ENCODE measurements at places on chromosomes 13 and 19. TPM values are rescaled to one million over a fixed set of nuclear protein-coding genes. Genes with fewer than 3 reads are reported as not detected.

SOHLH2 gene
- not detected for total RNA-seq

DNA sequence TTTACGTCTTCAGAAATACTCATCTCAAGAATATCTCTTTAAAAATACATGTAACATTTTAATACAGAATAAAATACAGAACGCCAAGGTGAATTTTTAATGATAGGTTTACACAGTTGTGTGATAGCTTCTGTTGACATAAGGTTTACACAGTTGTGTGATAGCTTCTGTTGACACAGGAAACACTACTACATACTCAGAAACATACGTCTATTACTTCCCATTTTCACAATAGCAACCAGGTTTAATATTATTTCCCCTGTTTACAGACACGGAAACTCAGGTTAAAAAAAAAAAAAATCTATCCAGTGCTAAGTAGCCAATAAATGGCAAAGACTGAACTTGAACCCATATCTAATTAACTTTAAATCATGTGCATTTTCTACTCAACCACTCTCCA is 571.2 kb downstream of the LIG4 start:
- H3K36me3 ChIP-seq: no peaks in the 10 kb centered on the region
- no peak for DNase-seq
- no peaks in the 10 kb centered on the region for H3K27me3 ChIP-seq

CGB8 gene
- not detected for total RNA-seq

DNA sequence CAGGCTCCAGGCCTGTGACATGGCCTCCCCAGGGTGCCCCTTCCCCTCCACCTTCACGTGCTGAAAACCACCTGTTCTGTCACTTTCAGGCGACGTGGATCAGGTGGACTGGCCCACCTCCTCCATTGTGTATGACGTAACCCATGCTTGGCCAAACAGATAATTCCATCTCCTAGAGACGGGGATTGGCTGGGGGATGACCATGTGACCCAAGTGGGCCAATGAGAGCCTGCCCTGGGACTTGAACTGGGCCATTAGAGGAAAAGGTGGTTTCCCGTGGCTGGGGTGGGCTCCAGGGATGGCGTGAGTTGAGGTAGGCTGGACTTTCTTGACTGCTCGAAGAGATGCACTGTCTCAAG is 3.6 kb upstream of the ADAMTSL5 start:
- no peak overlapping the region for H3K27ac ChIP-seq
- DNase-seq: no peak
- peaks cover 4% of the 10 kb centered on the region for H3K27me3 ChIP-seq
- H3K4me1 ChIP-seq: no peaks in the 10 kb centered on the region

FUT1 gene
- total RNA-seq: 0.26 TPM

DNA sequence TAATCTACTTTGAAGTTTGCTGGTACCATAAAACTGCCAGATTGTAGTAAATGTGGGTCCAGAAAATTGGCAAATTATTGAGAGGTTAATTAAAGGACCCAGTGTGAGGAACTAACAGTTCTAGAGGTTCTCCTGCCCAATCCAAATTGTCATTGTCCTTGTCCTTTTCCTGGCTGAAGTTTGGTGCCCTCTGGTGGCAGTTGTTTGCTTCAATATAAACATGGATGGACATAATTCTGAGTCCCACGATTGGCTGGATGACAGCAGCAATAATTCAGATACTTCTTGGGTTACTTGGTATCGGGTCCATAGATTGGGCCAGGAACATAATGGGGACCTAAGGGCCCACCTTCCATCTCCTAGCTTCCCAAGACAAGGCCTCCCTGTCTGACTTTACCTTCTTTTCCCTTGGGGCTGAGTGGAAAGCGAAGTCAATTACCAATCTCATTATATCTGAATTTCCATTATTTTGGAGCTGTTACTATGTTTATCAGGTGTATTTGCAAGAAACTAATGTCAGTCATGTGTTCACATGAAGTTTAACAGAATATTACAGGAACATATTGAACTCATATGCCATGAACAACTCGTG is 33.8 kb upstream of the GARRE1 start:
- peaks cover 71% of the 10 kb centered on the region for H3K36me3 ChIP-seq
- peaks cover 42% of the 10 kb centered on the region for H3K4me1 ChIP-seq
- no peaks in the 10 kb centered on the region for H3K27me3 ChIP-seq
- no peak overlapping the region for H3K27ac ChIP-seq

DNA sequence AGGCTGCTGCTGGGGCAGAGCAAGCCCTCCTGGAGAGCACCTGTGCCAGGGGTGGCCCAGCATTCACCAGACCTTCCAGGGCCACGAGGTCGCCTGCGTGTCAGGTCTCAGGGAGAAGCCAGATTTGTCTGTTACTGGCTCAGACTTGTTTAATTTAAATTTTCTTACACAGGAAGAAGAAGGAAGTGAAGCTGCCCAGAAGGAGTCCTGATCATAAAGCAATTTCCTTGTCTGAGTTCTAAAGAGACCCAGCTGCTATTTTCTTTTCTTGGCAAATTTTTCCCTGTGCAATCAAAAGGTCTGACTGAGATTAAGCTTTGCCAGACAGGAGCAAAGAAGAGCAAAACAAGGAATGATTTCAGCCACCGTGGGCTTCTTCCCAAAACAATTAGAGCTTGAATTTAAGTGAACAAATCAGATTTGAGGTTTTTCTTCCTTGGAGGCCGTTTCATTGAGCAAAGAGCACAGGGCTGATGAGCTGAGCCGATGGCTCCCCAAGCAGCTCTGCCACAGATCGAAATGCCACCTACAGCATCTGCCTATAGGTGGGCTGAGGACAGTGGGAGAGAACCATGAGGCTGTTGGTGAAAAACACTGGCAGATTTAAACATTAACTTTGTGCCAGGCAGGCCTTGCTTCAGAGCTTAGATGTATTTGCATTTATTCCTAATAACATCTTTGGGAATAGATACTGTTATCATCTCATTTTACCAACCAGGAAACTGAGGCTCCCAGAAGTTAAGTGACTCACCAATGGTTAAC is 40.1 kb downstream of the HSPH1 start:
- peaks cover 19% of the 10 kb centered on the region for H3K4me1 ChIP-seq
- DNase-seq: no peak
- no peaks in the 10 kb centered on the region for H3K36me3 ChIP-seq
- no peak overlapping the region for H3K27ac ChIP-seq
- no peak overlapping the region for H3K4me3 ChIP-seq

DNA sequence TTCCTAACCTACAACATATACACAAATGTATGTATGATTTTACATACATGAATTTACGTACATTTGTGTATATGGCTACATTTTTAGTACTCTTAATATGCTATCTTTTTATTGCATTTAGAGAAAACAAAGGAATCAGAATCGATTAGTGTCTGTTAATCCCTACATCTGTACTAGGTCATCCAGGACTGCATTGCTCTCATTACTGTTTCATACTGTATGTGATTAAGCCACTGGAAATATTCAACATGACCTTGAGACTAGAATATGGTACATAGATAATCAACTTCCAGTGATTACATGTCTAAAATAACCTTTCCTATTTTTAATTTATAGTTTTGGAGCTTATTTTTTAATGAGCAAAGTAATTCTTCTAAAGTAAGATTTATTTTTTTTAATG is 5.3 kb upstream of the MAB21L1 start:
- H3K27me3 ChIP-seq: peaks cover 33% of the 10 kb centered on the region
- peaks cover 5% of the 10 kb centered on the region for H3K4me1 ChIP-seq
- H3K27ac ChIP-seq: no peak overlapping the region
- DNase-seq: no peak
- no peak overlapping the region for H3K4me3 ChIP-seq
- H3K36me3 ChIP-seq: no peaks in the 10 kb centered on the region

- H3K27ac ChIP-seq: no peak overlapping the region
- H3K36me3 ChIP-seq: no peaks in the 10 kb centered on the region
- no peaks in the 10 kb centered on the region for H3K27me3 ChIP-seq
- H3K4me1 ChIP-seq: no peaks in the 10 kb centered on the region
- H3K4me3 ChIP-seq: no peak overlapping the region
- no peak for DNase-seq
These were observed 51.8 kb downstream of the F2RL3 start for GRCh38 chr19:16940626-16941025.

- H3K36me3 ChIP-seq: peaks cover 25% of the 10 kb centered on the region
- DNase-seq: peak; percentile 95
- H3K27ac ChIP-seq: peak within 1 kb of the TSS; percentile 95
- H3K27me3 ChIP-seq: no peaks in the 10 kb centered on the region
These were observed at the start of gene FCHO1 for GRCh38 chr19:17751103-17751911. TSS of gene FCHO1 (plus strand) at chr19:17751477. CDS start at chr19:17755165, 3,688 bp downstream.

GRCh38 chr13:91347996-91348905 is 764 bp downstream of the MIR17HG start:
- H3K27me3 ChIP-seq: no peaks in the 10 kb centered on the region
- DNase-seq: peak; percentile 88
- H3K4me1 ChIP-seq: peaks cover 37% of the 10 kb centered on the region
- peaks cover 40% of the 10 kb centered on the region for H3K36me3 ChIP-seq
- H3K4me3 ChIP-seq: peak overlapping the region; percentile 95

SIGLEC5 gene
- not detected for total RNA-seq

DNA sequence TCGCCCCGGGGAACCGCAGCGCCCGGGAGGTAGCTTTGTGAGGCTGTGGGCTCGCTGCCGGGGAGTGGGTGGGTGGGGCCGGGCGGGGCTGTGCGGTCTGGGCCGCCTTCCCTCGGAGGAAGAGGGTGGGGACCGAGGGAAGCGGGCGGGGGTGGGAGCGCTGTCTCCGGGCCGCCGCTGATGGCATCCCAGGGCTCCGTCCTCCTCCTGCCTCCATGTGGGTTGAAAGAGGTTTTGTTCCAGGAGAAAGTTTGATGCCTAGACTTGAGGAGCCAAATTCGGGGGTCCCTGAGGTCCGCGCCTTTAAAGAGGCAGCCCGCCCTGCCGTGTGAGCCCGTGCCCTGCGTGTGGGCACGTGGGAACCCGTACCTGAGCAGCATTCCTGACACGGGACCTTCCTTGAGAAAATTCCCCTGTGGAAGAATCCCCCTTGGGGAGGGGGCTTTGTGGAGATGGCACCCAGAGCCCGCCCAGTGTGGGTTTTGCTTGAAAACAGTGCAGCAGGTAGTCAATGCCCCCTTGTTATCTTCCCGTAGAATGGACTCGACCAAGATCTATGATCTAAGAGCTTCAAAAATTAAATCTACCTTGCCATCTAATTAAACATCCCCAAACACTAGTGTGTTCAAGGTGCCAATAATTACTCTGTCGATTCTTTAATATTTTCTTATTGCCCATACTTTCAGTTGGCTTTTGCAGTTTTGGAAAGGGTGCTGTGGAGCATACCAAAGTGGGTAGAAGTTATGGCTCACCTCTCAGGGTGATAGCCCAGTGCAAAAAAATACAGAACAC is 107.8 kb downstream of the RXFP2 start:
- peak overlapping the region; percentile 3 for H3K27ac ChIP-seq
- H3K27me3 ChIP-seq: peaks cover 76% of the 10 kb centered on the region
- H3K4me1 ChIP-seq: peaks cover 21% of the 10 kb centered on the region
- no peaks in the 10 kb centered on the region for H3K36me3 ChIP-seq
- no peak for DNase-seq
- H3K4me3 ChIP-seq: peak overlapping the region; percentile 65

SAE1 gene
- 147 TPM for total RNA-seq

DNA sequence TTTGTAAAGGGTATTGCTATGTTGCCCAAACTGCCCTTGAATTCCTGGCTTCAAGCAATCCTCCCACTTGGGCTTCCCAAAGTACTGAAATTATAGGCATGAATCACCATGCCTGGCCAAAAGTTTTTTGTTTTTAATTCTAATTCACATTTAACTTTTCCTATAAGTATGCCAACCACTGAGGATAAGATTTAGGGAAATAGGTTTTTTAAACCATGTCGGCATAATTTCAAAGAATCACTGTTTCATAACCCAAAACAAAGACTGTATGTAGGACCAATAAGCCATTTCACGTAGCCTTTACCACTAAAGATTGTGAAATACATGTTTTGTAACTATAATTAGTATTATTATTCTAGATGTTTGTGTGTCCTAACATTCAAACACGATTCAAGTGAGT is 8.2 kb downstream of the ZDHHC20 start:
- no peak for DNase-seq
- no peaks in the 10 kb centered on the region for H3K27me3 ChIP-seq
- H3K4me3 ChIP-seq: no peak overlapping the region
- H3K4me1 ChIP-seq: peaks cover 25% of the 10 kb centered on the region

POU4F1 gene
- 0.12 TPM for total RNA-seq

DNA sequence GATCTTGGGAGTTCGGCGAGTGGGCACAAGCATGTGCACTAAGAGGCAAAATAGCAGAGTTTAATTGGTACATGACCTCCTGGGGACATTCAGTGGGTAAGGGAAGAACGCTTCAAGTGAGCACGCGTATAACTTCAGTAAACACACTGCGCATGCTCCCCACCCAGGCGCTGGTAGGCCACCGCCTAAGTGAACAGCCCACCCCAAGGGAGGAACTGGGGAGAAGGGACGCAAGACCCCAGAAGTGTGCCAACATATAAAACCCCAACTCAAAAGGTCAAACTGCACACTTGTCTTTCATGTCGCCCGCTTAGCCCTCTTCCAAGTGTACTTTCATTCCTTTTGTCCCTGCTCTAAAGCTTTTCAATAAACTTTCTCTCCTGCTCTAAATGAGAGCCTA is 10.5 kb upstream of the NTN5 start:
- H3K4me1 ChIP-seq: no peaks in the 10 kb centered on the region
- H3K27ac ChIP-seq: no peak overlapping the region

GRCh38 chr13:99749271-99750019 is 222.1 kb downstream of the ZIC5 start:
- no peaks in the 10 kb centered on the region for H3K36me3 ChIP-seq
- H3K4me1 ChIP-seq: no peaks in the 10 kb centered on the region
- no peak overlapping the region for H3K27ac ChIP-seq

GRCh38 chr13:108322206-108322824 is 52.8 kb downstream of the TNFSF13B start:
- H3K27ac ChIP-seq: no peak overlapping the region
- H3K4me3 ChIP-seq: no peak overlapping the region
- DNase-seq: no peak

ZNF729 gene
- not detected for total RNA-seq

DNA sequence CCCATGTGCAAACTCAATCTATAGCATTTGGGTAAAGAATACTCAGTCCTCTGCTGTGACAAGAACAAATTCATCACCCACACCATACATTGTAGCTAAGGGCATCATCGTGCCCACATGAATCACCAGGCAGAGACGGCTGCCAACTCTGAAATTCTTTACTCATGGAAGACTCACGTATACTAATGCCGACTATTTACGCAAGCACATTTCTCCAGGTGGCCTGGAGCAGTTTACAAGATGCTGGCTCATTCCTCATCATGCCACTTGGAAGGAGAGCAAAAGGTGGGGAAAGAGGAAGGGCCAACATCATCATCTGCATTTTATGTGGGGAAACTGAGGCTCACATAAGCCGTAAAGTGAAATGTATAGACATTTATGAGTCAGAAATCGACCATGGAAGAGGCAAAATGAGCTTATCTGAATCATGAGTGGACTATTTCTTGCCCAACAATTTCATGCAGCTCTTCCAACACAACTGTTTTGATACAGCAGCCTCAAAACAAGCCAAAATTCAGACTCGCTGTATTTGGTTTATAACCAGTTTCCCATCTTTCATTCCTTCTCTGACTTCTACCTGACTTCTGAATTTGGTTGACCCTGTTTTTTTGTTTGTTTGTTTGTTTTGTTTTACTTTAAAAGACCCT is 213.9 kb upstream of the SERP2 start:
- H3K36me3 ChIP-seq: no peaks in the 10 kb centered on the region
- peaks cover 4% of the 10 kb centered on the region for H3K27me3 ChIP-seq
- DNase-seq: no peak
- no peaks in the 10 kb centered on the region for H3K4me1 ChIP-seq
- H3K27ac ChIP-seq: no peak overlapping the region

Data from activated CD4-positive, alpha-beta T cell treated with anti-CD3 and anti-CD28 coated beads, Interleukin-2, amount 10 ng/mL, durations not matched to agents 24 days and 14 days (primary cell).